ENCODE measurements at places on chromosomes 16 and 17.

GRCh38 chr17:48970224-48970623 lies 1.8 kb upstream of the GIP start:
- no peak for DNase-seq

DNA sequence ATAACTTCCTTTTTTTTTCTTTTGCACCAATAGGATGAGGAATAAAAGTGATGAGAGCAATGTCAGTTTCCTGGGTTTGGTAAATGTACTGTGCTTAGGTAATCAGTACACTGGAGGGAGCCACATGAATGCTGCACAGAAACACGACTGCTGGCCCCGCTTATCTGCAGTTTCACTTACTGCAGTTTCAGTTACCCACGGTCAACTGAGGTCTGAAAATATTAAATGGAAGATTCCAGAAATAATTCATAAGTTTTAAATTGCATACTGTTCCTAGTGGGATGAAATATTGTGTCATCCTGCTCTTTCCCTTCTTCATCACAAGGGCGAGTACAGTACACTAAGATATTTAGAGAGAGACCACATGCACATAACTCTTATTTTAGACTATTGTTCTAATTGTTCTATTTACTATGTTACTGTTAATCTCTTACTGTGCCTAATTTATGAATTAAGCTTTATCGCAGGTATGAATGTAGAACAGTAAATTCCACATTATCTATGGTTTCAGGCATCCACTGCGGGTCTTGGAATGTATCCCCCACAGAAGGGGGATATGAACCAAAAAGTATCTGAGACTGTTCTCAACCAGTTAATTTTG lies 6.4 kb upstream of the LGALS3BP start:
- DNase-seq = no peak

- no peak for DNase-seq
Observed at GRCh38 chr17:49573510-49574322, 2.0 kb upstream of the NXPH3 start.

GRCh38 chr17:73733517-73733916 lies 89.3 kb upstream of the SDK2 start:
- DNase-seq = no peak

DNA sequence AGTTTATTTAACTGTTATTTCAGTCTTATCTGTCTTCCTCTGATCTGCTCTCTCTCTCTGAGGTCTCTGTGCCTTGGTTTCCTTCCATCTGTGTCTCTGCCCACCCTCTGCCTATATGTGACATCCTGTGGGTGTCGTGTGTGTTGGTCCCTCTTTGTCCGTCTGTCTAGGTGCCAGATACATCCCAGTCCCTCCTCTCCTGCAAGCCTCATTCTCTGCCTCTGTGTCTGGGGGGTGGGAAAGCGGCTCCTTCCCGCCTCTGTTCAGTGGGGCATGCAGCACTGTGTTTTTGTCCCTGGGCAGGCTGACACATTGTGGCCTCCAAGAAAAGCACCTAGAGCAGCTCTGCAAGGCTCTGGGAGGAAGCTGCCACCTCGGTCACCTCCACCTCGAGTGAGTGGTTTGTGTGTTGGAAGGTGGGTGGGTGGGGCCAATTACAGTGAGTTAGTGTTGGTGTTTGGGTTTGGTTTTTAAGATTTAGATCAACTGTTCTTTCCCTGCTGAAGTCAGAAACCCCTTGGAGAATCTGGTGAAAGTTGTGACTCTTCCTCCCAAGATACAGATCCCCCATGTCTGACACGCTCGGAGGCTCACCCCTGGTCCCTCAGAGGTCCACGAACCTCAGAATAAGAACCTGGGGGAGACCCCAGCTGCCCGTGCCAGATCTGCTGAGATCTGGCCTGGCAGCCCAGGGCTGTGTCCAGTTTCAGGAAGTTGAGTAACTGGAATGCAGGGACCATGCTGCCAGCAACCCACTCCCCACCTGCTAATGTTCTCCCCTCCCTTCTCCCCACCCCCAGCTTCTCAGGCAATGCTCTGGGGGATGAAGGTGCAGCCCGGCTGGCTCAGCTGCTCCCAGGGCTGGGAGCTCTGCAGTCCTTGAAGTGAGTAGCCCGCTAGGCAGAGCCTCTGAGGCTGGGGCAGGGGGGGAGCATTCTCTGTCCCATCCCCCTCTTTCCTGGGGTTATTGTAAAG lies 50.9 kb upstream of the CPNE2 start:
- peak; percentile 92 for DNase-seq

DNA sequence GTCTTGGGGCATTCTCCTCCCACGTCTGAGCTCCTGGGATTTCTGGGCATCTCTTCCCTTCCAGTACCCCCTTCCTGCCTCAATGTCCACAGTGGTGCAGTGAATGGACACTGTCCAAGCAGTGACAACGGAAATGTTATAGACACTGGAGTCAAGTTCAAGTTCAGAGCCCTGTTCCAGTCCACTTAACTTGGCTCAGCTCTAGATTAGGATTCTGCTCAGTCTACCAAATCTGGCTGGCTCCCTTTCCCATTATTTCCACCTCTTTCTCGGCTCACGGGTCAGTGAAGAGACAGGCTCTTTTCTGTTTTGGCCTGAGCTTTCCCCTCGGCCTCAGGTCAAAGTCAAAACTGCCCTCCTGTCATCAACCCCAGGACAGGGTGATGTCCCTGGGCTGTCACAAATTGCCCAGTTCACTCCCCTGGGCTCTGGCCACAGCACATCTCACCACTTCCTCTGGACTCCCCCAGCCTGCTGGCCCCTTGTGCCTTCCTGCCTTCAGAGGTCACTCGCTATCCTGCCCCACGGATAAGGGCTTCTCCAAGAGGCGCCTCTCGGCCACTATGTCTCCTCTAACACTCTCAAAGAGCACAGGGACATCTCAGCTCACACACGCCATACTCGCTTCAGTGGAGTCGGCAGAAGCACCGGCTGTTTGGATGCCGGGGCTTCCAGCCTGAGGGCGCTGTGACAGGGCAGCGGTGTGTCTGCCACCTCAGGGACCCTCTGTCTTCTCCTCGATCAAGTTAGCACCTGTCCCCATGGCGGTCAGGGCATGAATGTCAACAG lies 17.7 kb upstream of the MRPL38 start:
- DNase-seq = no peak

GRCh38 chr17:77366558-77367245 lies 225.9 kb downstream of the SEC14L1 start:
- DNase-seq = no peak

- DNase-seq = no peak
Observed at GRCh38 chr17:10048629-10049350, 143.7 kb upstream of the RCVRN start.

GRCh38 chr17:34665150-34665806 lies 85.9 kb downstream of the TMEM132E start:
- DNase-seq = no peak

GRCh38 chr17:30939051-30939689 lies 17.4 kb downstream of the ADAP2 start:
- DNase-seq = no peak
